ENCODE measurements at places on chromosomes 1 and 21. TPM values are rescaled to one million over a fixed set of nuclear protein-coding genes. Genes with fewer than 3 reads are reported as not detected.

The DMRTA2 gene
- 0.20 TPM for total RNA-seq

The LACTBL1 gene
- not detected for total RNA-seq

- no peak for DNase-seq
Observed at GRCh38 chr1:156612666-156613065, 6.5 kb upstream of the HAPLN2 start.

GRCh38 chr1:40732756-40733301 is 41.3 kb downstream of the NFYC start:
- DNase-seq = no peak

The PGBD5 gene
- 0.10 TPM for total RNA-seq

- DNase-seq = no peak
Observed at GRCh38 chr1:154420961-154421924, 16.1 kb downstream of the IL6R start.

Measured in RPMI7951 (cell line).